ENCODE measurements at places on chromosomes 4 and X. TPM values are rescaled to one million over a fixed set of nuclear protein-coding genes. Genes with fewer than 3 reads are reported as not detected.

- no peak for DNase-seq
Observed at GRCh38 chr4:184868623-184869022, 42.9 kb upstream of the ACSL1 start.

The TSC22D3 gene
- total RNA-seq, result 630 TPM

GRCh38 chr4:75907966-75908365 lies 5.7 kb upstream of the PPEF2 start:
- DNase-seq, result no peak

The ZBED1 gene
- 34.6 TPM for total RNA-seq

Measured in ascending aorta (tissue), 2 donors.